Activated CD4-positive, alpha-beta T cell treated with anti-CD3 and anti-CD28 coated beads, Interleukin-2, amount 10 ng/mL, durations not matched to agents 7 days and 5 days (primary cell): ENCODE measurements at places on chromosomes 3 and 15.

GRCh38 chr3:39015418-39015817, 36.3 kb downstream of the SCN11A start:
- DNase-seq = no peak

DNA sequence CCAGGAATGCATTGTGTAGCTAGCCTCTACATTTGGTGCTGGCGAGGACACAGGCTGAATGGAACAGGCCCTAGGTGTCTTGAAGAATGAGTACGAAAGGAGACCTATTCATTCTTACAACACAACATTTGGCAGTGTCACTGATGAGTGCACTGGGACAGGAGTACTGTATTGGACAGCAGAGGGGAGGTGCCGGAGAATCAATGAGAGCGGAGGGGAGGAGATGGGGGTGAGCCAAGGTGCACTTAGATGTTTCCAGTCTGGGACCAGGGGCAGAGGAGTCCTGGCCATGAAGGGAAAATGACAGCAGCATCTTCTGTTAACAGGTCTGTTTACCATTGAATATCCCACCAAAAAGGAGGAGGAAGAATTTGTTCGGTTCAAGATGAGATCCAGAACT, 53.2 kb downstream of the C3orf20 start:
- no peak for DNase-seq

DNA sequence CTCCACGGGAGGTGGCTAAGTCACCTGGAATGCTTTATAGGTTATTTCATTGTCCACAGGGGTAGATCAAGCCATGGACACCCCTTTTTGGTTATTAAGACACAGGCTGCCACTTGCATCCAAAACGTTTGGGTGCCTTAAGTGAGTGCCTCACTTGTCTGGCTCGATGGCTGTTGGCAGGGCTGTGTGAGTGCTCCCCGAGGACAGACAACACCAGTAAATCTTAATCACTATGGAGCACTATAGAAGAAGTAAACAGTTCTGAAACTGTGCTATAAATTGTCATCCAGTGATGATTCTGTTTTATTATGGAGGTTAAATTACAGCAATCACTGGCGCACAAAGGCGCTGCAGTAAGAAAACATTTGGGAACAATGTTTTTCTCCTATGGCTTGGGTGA, 215.5 kb downstream of the CACNA2D3 start:
- DNase-seq = no peak

- DNase-seq = no peak
These were observed 8.2 kb downstream of the RAF1 start for GRCh38 chr3:12655701-12656100.

DNA sequence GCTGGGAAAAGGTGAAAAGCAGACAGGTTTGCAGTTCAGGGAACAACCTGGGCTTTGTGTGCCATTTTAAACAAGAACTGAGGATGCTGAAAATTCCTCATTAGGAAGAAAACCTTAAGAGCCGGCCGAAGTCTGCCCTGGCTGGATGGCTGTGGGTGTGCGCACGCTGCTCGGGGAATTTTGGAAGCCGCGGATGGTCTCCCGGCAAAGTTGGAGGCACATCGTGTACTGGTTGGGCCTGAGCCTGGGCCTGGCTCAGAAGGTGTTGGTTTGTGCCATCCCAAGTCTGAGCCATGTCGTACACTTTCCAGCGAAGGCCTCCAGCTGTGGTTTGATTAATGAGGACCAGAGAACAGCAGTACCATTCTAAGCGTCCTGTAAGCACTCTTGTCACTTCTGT, 188.2 kb downstream of the ATP10A start:
- no peak for DNase-seq

DNA sequence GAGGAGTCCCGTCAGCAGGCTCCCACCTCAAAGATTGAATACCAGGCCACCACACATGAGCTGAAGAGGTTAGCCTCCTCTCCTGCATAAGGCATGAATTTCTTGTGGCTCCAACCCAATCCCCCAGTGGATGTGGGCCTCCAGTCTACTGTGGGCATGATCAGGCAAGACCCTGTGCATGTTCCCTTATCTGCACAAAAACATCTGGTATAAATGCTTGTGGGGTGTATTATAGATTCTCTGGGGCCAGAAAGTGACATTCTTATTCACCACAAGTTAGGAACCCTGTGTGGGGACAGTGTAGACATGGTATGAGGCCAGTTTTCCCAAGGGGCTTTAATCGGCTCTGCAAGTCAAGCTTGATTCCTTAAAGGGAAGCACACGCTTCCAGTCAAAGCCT, 18.2 kb upstream of the UBP1 start:
- no peak for DNase-seq

GRCh38 chr15:101486696-101487459, 2.6 kb downstream of the PCSK6 start:
- DNase-seq = no peak

DNA sequence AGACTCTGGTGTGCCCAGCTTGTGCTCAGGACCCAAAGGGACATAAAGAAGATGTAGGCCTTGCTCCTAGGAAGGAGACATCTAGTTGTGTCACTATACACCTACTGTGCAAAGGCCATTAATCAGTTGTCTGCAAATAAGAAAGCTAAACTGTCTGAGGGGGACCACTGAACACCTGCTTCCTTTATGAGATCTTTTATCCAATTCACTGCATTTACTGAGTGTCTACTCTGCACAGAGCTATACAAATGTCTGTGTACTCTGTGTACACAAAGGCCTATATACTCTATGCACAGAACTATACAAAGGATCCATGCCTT, 124.8 kb downstream of the CTNNB1 start:
- DNase-seq = no peak

GRCh38 chr3:81716870-81717509, 44.5 kb downstream of the GBE1 start:
- no peak for DNase-seq

DNA sequence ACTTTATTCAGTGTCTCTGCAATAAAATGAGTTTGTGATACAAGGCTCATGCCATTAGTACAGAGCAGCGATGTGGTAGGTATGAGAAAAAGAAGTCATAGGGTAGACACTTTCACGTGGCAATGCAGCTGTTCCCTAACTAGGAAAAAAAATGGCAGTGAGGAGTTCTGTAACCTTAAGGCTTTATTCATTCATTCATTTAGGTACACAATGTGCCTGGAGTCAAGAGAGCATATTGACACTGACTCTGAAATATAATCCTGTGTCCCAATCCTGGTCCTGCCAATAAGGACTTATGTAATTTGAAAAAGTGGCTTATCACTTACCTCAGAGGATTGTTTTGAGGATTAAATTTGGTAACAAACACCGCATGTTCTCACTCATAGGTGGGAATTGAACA, 173.0 kb upstream of the AZI2 start:
- DNase-seq = no peak

DNA sequence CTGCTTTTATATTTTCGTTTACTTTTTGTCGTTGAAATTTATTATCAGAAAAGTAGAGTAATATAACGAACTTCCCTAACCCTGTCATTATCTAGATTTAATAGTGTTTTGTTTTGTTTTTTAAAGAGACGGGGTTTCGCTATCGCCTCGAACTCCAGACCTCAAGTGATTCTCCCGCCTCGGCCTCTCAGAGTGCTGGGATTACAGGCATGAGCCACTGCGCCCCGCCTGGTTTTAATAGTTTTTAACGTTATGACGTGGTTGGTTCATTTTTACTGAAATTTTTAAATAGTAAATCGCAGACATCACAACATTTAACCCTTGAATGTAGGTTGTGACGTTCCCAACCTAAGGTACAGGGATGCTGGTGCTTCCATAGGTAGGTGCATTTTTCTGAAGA, 1.0 kb downstream of the NGRN start:
- DNase-seq = peak; percentile 19

DNA sequence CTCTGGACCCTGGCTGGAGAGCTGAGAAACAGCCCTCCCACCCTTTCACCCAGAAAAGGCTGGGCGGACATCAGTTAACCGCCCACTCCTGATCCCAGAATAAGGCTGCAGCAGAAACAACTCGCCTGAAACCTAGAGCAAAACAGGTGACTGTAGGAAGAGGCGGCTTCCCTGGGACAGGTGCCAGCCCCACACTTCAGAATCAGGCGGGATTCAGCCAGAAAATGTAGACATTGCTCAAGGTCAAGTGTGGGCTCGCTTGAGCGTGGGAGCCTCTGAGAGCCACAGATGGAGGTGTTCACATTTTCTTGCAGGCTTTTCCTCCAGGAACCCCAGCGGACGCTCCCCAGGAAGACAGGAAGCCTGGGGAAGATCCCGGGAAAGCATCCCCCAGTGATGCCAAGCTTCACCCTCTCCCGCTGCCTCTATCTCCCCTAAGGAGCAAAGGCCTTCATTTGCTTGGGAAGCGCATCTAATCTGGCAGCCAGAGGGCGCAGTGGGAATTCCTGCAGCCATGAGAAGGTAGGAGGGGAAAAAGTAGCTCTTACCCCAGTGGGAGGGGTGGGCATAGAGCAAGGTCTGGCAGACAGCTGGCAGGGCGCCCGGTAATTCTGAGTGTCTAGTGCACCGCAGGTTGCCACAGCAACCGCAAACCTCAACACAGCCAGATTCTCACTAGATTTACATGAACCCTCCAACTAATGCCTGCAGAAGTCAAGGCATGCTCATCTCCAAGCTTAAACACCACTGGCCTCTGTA, 77.7 kb downstream of the OCA2 start:
- no peak for DNase-seq
